Testis (tissue), 5 donors: ENCODE measurements at places on chromosomes 6 and 20. TPM values are rescaled to one million over a fixed set of nuclear protein-coding genes. Genes with fewer than 3 reads are reported as not detected.

Gene GGTLC1
- 20.7 TPM for polyA plus RNA-seq

- DNase-seq: no peak
These were observed 252.0 kb downstream of the KIF16B start for GRCh38 chr20:16321291-16321690.

- no peak for DNase-seq
These were observed 102.4 kb downstream of the MTHFD1L start for GRCh38 chr6:150967910-150968309.

- DNase-seq: no peak
These were observed 27.9 kb downstream of the SNX14 start for GRCh38 chr6:85565736-85566135.

DNA sequence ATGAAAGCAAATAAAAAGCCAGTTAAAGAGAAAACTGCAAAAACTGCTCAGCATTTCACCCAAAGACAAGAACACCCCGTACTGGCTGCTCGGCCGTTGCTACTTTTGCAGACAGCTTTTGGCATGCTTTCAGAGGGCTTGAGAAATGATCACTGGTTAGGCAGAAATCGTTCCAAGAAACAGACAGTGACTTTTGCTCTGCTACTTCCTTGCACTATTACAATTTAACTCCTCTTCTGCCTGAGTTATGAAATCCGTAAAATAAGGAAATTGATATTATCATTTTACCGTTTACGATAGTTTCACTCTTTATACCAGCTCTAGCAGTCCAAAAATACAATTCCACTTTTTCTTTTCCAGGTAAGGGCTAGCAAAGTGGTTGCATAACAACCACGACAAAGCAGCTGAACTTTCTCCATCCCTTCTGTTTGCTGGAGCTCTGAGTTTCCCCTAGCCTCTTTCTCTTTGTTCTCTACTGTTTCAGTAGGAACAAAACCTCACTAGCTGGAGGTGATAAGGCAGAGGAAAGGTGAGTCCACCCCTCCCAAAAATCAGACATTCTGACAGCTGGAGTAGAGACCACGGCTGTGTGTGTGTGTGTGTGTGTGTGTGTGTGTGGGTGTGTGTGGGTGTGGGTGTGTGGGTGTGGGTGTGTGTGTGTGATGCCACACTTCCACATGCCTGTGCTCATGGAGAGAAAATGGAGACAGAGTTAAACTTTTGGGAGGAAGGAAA, 191.8 kb upstream of the RREB1 start:
- peak; percentile 85 for DNase-seq

DNA sequence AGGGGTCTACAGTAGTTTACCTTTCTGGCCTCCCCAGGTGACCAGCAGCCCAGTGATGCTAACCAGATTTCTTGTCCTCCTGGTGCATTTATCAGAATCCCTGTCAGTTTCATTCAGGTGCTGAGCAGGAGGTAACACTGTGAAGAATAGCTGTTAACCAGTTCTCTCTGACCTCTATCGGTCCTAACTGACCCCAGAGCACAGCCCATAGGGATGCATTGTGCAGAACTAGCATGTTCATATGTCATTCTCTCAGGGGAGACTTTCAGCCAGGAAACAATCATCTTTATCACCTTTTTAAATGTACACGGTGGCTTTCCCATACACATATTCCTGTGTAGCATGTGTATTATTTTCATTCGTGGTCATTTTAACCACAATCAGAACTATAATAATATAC, 49.9 kb downstream of the CNR1 start:
- DNase-seq: no peak

Gene RGS17
- polyA plus RNA-seq: 0.65 TPM

DNA sequence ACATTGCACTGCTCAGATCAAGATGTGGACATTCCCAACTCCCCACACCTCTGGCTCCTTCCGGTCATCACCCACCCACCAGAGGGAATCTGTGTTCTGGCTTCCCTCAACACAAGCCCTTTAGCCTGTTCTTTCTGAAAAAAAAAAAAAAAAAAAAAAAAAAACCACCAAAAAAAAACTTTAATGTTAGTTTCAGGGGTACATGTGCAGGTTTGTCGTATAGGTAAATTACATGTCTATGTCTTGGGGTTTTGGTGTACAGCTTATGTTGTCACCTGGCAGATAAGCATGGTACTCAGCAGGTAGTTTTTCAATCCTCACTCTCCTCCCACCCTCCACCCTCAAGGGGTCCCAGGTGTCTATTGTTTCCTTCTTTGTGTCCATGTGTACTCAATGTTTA, 135.8 kb upstream of the FOXA2 start:
- DNase-seq: no peak

Gene C20orf202
- 0.84 TPM for polyA plus RNA-seq

DNA sequence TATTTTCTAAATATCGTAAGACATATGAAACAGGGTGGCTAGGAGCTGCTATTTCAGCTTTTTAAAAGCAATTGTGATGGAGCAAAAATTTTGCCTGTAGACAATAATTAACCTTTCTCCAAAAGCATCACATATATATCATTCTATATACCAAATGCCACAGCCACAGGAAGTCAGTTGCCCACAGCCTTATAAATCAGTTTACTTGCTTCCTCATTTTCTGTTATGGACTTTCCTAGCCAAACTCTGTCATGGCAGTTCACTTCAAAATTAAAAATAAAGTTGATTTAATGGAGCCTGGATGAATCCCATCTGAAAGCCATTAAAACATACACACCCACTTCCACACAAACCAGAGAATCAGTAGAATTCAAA, 93.4 kb upstream of the NHSL1 start:
- DNase-seq: no peak

Gene LYRM2
- polyA plus RNA-seq: 32.5 TPM

DNA sequence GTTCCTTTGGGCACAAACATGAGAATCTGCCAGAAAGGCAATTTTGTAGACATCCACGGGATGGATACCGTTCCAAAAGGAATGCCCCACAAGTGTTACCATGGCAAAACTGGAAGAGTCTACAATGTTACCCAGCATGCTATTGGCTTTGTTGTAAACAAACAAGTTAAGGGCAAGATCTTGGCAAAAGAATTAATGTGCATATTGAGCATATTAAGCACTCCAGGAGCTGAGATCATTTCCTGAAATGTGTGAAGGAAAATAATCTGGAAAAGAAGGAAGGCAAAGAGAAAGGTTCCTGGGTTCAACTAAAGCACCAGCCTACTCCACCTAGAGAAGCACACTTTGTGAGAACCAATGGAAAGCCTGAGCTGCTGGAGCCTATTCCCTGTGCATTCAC, 103.9 kb upstream of the ARG1 start:
- no peak for DNase-seq

DNA sequence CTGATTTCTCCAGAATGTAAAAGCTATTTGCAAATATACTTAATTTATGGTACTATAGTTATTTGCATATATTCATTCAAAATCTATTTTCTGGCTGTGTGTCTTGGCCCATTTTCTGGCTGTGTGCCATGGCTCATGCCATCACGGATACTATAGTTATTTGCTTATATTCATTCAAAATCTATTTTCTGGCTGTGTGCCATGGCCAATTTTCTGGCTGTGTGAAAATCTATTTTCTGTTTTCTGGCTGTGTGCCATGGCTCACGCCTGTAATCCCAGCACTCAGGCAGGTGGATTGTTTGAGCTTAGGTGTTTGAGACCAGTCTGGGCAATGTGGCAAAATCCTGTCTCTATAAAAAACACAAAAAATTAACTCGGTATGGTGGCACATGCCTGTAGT, 28.9 kb upstream of the RIPK1 start:
- no peak for DNase-seq

GRCh38 chr20:64010711-64011237, 25.2 kb upstream of the C20orf204 start:
- no peak for DNase-seq

DNA sequence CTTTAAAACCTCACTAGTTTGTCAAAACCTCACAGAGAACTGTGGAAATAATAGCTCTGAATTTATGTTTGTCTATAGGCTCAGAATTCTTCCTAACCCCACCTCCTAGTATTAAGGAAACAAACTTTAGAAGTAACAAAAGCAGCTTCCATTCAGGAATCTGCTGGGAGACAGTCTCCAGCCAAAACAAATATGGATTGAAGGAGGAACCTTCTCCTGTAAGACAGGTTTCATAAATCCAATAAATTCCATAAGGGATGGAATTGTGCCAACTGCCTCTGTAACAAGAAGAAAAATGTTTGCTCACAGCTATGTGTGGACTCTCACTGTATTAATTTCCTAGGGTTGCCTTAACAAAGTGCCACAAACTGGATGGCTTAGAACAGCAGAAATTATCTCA, 7.5 kb downstream of the SYCP2 start:
- DNase-seq: no peak

DNA sequence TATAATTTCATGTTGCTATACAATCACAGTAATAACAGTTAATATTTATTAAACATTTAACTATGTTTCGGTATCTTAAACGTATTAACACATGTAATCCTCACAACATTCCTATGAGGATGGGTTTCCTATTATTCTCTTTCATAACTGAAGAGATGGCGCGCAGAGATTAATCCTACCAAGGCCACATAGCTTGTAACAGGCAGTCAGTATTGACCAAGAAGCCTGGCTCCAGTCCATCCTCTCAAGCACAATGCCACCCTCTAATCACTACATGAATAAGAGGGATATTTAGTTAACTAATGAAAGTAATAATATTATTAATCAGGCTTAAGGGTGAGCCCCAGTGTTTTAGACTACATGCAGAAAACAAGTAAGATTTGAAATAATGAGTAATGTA, 149.7 kb upstream of the SIM1 start:
- no peak for DNase-seq

GRCh38 chr6:79223611-79224404, 10.7 kb downstream of the HMGN3 start:
- DNase-seq: no peak

GRCh38 chr20:34951252-34951651, 4.4 kb downstream of the GSS start:
- no peak for DNase-seq

DNA sequence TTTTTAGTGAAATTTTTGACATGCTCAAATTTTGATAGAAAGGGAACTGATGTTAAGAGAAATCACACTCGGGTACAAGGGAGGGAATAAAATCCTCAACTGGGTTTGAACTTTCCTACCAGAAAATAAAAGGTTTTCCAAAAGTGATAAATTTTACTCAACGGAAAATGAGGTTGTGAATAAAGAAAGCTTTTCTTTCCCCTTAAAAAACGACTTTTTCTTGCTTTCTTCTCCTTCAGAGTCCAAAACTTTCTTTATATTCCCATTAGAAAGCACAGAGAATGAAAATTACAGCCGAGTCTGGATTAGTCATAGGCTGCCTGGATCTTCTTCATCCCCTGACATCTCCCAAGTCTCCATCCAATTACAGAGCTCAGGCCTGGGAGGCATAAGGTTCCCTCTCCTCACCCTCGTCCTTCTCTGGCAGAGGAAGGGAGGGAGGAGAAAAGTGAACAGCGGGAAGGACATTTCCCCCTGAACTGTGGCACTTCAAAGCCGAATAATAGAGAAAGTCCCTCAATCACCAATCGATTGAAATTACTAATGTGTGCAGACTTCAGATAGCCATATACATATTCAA, 28.1 kb upstream of the QKI start:
- no peak for DNase-seq

Gene LY6G5C
- polyA plus RNA-seq: 14.0 TPM

DNA sequence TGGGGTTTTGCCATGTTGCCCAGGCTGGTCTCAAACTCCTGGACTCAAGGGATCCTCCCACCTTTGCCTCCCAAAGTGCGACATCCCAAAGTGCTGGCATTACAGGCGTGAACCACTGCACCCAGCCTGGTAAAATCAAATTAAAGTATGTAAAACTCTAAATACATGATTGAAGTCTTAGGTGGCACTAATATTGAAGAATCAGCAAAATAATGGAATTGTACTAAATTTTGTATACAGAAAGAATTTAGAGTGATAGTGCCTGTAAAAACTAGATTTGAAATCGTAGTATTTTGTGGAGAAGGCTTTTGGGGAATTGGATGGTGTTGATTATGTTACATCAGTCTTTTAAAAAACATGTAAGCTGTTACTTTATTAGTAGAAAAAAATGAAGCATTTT, 10.0 kb upstream of the PRDM1 start:
- DNase-seq: no peak

DNA sequence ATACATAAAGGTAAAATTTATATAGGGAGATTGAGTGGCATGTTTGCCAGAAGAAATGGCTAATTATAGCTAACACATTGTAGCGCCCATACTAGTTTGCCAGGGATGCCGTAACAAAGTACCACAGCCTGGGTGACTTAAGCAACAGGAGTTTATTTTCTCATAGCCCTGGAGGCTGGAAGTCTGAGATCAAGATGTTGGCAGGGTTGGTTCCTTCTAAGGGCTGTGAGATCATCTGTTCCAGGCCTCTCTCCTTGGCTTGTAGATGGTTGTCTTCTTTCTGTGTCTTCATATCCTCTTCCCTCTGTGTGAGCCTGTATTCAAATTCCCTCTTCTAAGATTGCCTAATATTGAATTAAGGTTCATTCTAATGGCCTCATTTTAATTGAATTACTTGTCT, 417.5 kb upstream of the OPRM1 start:
- DNase-seq: no peak

GRCh38 chr20:54941666-54942065, 466.3 kb downstream of the DOK5 start:
- no peak for DNase-seq

Gene PLCG1
- polyA plus RNA-seq: 118 TPM

- no peak for DNase-seq
These were observed 61.1 kb upstream of the RNF144B start for GRCh38 chr6:18326001-18326400.

- DNase-seq: no peak
These were observed 108.7 kb upstream of the LY86 start for GRCh38 chr6:6479785-6480184.

GRCh38 chr6:85920782-85921181, 278.1 kb upstream of the SYNCRIP start:
- DNase-seq: no peak

DNA sequence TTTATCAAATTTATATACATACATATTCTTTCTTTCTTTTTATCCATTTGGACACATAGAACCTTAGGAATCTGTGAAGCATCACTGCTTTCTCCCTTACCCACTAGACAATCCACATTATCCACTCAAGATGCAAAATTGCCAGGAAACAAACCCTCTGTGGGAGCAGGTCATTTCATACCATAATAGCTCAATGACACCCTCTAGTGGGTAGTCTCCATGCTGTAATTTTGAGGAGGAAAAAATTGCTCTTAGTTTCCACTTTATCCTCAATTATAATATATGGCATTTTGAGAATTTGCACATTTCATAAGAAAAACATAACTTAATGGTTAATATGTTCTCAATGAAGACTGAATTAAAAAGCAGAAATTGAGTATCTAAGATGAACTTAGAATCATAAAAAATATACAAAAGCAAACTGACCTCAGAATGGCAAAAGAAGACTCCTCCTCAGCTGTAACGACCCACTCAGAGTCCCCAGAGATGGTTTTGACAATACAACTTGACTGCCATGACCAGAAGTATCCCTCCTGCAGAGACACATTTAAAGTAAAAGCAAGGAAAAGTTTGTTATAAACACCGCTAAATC, 164.1 kb downstream of the FRK start:
- DNase-seq: no peak
